ENCODE measurements at places on chromosomes 7 and 10.

DNA sequence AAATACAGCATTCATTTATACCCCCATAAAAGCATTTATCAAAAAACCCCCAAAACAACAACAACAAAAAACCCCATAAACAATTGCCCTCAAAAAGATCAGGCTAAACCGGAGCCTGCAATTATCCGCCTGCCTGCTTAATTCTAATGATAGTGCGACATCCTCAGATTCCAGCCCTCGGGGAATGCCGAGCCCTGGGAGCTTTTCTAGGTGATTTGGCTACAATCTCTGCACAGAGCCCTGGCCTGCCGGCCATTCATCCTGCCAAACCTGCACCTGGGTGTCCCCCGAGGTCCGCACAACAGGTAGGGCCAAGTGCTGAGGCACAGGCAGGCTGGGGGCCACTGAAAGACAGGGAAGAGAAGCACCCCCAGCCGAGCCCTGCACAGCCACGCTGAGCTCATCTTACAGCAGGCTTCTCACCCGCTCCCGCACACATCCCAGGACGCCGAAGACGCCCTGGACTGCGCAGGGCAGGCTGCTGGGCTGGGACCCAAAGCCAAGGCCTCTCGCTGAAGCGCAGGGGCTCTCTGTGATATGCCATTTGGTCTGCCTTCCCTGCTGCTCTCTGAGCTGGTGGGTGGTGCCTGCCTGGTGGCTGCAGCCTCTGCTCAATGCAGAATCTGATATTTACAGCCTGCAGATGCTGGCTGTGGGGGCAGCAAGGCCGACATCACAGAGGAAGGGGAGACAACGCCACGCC is 57.5 kb downstream of the CAMK2B start:
- no peak for DNase-seq

DNA sequence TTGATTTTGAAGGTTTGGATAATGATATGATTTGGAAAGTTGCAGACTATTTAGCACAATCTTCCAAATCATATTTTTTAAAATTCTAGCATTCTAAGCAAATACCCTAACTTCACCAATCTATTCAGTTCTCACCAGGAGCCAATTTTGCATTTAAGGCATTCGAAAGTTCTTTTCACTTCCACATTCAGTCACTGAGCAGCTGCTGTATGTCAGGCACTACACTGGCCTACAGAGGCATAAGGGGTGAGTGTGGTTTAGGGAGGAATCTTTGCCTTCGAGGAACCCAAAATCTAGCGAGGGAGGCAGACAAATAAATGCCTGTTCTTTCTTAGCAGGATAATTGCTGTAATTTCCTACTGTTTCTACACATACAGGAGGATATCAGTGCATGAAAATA is 10.7 kb upstream of the UCN3 start:
- no peak for DNase-seq

DNA sequence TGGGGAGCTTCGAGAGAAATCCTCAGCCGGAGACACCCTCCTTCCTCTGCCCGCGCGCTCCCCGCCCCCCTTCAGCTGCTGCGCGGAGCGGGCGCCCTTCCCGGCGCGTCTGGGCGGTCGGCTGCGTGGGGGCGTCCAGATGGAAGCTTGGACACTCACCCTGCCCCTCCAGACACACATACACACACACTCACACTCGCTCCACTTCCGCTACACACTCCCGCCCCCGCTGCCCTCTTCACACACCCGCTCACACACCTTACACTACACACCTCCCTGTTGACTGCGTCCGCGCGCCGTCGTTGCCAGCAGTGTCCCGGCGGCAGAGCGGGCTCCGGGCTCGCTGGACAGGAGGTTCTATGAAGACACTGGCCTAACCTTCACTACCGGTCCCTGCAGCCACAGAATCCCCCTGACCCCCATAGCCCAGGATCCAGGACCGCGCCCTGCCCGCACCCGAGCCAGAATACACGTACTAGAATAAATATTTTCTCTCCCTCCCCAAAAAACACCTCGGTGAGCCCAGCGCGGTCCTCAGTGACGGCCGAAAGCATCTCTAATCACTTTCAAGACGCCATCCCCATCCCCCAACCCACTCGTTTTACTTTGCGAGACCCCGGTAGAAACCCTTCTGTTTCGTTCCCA is 1.1 kb upstream of the EGR2 start:
- DNase-seq: no peak

DNA sequence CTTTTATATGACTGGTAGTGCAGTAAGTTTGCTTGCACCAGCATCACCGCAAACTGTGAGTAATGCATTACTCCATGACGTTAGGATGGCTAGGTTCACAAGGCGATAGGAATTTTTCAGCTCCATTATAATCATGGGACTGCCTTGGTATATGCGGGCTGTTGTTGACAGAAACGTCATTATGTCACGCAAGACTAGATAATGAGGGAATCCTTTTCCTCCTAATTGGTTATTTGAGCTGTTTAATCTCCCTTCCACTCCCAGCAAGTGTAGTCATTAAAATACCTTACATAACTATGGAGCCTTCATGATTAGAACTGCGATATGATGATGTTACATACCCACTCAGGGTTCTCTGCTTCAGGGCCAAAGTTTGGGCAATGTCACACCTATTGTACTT is 17.3 kb downstream of the KLLN start:
- DNase-seq: no peak

DNA sequence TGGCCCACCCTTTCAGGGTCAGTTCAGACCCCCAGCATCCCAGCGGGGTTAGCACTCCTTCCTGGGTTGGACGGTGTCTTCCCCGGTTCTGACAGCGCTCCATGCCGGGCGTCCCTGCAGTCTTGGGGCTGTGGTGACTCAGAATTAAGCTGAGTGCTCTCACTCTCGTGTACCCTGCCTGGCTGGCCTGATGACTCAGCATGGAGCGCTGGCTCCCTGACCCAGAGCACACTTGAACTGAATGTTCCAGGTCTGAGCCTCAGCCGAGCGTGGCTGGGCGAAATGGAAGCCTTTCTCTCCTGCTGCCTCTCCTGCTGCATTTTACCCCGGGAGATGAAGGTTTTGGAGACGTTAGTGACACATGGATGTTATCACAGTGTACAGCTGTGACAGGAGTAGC is 7.1 kb downstream of the BAG3 start:
- DNase-seq: no peak

Measured in right renal pelvis (tissue), 4 donors.